SK-N-SH (cell line): ENCODE measurements at places on chromosomes 13 and 19. TPM values are rescaled to one million over a fixed set of nuclear protein-coding genes. Genes with fewer than 3 reads are reported as not detected.

- DNase-seq: no peak
These were observed 200.2 kb downstream of the KATNAL1 start for GRCh38 chr13:30107121-30107520.

DNA sequence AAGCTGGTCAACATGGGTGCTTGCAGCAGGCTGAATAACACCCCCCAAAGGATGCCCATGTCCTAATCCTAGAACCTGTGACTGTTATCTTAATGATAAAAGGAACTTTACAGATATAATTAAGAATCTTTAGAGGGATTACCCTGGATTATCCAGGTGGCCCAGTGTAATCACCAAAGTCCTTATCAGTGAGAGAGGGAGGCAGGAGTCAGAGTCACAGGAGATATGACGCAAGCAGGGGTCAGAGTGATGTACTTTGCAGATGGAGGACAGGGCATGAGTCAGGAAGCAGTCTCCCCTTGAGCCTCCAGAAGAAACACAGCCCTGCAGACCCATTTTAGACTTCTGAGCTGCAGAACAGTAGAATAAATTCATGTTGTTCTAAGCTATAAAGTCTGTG, 9.8 kb downstream of the ZNF606 start:
- no peak for DNase-seq

ICAM3 gene
- 12.6 and 15.6 TPM in 2 replicates for polyA plus RNA-seq

GRCh38 chr13:29081036-29081435, 260.9 kb downstream of the MTUS2 start:
- DNase-seq: no peak

DNA sequence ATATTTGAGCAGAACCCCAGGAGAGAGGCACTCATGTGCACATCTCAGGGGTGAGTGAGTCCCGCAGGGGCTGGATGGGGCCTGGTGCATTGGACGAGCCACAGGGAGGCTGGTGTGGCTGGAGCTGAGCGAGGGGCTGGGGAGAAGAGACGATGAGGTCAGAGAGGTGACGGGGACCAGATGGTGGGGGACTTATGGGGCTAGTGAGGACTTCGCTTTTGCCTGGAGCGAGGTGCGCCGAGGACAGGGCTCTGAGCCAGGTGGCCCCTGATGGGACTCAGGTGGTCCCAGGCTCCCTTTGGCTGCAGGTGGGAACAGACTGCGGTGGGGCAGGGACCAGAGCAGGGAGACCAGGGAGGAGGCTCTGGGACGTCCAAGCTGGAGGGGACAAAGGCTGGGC, 6.9 kb upstream of the FXYD3 start:
- no peak for DNase-seq

DNA sequence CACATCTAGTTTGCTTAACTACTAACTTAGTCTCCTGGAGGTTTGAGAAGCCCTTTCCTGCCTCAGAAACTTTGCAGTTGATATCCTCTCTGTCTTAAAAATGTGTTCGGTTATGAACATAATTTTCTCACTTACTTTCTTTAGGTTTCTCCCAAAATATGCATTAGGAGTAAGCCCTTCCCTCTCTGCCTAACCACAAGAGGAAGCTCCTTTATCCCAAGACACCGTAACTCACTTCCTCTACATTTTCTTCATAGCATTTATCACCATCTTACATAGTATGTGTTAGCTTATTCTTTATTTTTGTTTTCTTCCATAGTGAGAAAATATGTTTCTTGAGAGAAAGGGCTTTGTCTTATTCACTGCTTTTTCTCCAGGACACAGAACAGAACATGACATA, 952.5 kb upstream of the ATXN8OS start:
- DNase-seq: no peak

OXGR1 gene
- polyA plus RNA-seq: not detected in 2 replicates

- DNase-seq: no peak
These were observed 516.5 kb downstream of the SUCLA2 start for GRCh38 chr13:47484548-47484947.

DNA sequence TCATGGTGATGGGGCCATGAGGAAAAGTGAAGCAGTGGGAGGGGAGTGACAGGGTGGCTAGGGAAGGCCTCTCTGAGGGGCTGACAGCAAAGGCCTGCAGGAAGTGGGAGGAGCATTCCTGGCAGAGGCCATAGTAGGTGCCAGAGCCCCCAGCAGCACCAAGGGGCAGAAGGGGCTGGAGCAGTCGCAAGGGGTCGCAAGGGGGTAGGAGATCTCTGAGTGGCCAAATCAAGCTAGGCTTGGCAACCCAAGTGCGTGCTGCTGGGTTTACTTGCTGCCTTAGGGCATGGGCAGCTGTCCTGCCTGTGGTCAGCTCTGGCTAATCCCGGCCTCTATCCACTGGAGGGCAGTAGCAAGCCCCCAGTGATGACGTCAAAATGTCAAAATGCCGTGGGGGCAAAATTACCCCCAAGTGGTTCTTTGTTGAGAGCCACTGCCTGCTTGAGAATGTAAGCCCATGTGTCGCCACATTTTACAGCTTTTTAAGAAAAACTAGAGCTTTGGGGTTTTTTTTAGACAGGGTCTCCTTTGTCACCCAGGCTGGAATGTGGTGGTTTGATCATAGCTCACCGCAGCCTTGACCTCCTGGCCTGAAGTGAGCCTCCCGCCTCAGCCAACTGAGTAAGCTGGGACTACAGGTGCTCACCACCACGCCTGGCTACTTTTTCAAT, 11.8 kb downstream of the CCDC97 start:
- peak; percentile 90 for DNase-seq

GRCh38 chr19:32908641-32909190, 39.1 kb upstream of the SLC7A9 start:
- no peak for DNase-seq

GRCh38 chr19:29098863-29099481, 114.0 kb downstream of the UQCRFS1 start:
- no peak for DNase-seq

- no peak for DNase-seq
These were observed 204.6 kb upstream of the TSHZ3 start for GRCh38 chr19:31553846-31554215.

DNA sequence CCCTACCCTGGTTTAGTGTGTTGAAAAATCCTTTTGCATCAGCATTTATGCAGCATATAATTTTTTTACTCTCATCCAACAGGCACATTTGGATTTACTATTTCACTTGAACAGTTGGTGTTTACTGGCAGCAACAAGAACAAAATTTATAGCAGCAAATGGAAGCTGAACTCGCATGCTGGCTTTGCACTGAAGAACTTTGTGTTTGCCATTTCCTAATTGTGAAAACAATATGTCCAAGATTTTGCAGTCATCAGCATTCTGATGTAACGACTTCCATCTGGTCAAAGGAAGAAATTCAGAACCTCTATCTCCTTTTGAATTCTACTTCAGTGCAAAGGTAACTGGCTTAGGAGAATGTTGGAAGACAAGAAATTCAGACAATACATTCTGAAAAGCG, 131.0 kb downstream of the DLEU7 start:
- no peak for DNase-seq

DNA sequence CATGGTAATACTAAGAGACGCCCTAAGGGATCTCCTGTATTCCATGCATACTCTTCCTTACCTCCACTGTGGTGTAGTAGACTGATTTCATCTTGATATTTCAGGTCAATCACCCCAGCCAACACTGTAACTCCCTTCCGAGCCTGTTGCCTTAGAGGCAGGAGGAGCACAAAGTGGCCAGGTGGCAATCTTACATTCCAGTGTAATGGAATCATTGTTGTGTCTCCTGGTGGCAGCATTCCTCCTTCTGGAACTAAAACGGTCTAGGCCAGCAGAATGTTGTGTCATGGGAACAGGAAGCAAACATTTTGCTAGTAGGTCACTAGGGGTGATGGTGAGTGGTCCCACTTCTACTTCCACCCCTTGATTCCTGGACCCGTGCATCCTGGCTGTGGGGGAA, 405.7 kb upstream of the SLC10A2 start:
- no peak for DNase-seq

GRCh38 chr19:16018801-16019551, 57.3 kb upstream of the TPM4 start:
- peak; percentile 12 for DNase-seq

GRCh38 chr13:40613192-40613818, 53.1 kb downstream of the FOXO1 start:
- DNase-seq: no peak

- no peak for DNase-seq
These were observed 59.4 kb downstream of the ZAR1L start for GRCh38 chr13:32255724-32256109.

DNA sequence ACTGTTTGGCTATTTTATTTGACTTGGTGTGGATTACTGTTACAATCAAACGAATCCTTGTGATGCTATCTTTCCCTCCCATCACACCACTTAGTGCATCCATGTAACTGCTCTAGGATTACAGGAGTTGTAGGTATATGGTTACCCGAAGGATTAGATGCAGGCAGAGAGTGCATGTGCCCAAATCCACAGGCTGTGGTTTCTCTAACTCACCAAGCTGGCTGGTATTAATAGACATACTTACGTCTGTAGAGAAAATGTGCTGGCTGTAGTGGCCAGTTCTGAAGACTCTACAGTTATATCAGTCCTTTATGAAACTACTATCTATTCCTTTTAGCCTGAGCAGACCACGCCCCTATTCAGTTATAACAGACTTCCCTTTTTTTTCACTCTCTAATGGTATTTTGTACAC, 1.1 kb upstream of the HMGB1 start:
- DNase-seq: no peak

GRCh38 chr13:112953591-112954487, 15.2 kb upstream of the MCF2L start:
- DNase-seq: no peak

- no peak for DNase-seq
These were observed 86.4 kb downstream of the TSC22D1 start for GRCh38 chr13:44489751-44490150.

DNA sequence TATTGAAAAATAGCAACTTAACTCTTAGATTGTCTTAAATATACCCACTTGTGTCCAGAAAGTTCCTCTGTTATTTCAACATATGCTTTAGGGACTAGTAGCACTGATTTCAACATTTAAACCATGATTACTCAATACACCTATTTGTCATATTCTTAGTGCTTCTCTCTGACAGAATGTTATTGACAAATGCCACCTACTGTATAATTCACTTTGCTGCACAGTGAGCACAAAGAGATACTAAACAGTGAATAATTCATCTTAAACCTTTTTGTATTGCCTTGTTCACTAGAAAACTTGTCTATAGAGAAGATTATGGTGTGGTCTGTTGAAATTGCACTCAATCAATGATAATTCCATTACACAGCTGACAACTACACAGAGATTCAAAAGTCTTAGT, 692.6 kb downstream of the PCDH17 start:
- no peak for DNase-seq

GRCh38 chr19:7006135-7006704, 15.0 kb downstream of the MBD3L2B start:
- DNase-seq: no peak

- DNase-seq: peak; percentile 45
These were observed 85.9 kb downstream of the MBNL2 start for GRCh38 chr13:97307882-97308624.

DNA sequence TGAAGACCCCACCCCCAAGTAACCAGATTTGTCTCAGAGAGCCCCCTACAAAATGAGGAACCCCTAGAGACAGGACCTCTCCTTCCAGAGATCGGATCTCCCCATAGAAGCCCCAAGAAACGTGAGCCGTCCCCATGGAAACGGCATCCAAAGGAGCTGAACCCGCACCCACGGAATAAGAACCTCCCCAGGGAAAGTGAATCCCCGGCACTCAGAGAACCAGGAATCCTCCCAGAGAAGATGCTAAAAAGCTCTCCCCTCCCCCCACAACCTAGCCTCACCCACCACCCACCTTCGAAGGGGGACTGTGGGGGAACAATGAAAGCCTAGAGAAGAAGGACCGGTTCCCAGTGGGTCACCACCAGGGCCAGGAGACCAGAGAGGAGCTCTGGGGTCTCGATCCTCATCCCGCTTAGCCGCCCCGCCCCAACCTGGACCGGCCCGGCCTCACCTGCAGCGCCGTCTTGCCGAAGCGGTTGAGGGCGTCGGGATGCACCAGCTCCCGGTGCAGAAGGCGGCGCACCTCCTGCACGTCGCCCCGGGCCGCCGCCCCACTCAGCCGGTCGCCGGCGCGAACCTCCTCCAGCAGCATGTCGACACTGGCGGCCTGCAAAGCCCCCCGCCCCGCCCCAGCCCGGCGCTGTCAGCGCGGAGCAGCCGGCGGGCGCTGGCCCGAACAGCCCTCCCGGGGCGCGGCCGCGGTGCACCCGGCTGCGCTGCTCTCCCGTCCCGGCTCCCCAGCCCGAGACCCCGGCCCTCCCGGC, 535 bp downstream of the CDKN2D start:
- DNase-seq: no peak

GPC5 gene
- polyA plus RNA-seq: 0.03 and 0.26 TPM in 2 replicates

DNA sequence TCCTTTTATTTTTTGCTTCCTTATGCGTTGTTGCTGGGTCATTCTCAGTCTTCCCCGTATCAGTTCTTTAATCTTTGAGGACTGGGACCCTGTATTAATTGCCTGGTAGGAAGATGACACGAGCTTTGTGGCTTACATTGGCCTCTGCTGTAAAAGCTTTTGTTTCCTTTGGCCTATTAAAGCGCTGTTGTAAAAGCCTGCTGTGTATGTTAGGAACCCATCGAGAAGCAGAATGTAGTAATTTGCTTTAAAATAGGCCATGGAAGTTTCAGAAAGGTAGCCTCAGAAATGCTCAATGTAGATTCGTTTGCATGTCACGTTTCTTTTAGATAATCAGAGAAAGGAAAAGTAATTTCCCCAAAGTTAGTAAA, 257.5 kb upstream of the STARD13 start:
- DNase-seq: no peak

ZNF607 gene
- 2.0 and 2.6 TPM in 2 replicates for polyA plus RNA-seq

DNA sequence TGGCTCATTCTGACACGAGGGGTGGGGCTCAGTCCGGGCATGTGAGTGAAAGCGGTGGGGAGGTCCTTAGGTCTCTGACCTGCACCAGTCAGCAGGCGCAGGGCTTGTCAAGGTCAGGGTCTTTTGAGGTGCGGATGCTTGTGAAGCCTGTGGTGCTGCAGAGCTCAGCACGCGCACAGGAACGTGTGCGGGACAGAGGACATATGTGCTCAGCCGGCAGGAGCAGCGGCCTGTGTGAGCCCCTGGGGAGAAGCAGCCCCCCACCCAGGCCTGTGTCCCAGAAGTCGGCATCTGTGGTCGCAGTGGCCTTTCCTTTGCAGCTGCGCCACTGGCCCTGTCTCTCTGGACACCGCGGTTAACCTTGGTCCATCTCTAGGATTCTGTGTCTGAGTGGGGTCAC, 30.9 kb downstream of the ATP4B start:
- no peak for DNase-seq

- no peak for DNase-seq
These were observed 1.5 kb downstream of the ZNF101 start for GRCh38 chr19:19670070-19670551.

DNA sequence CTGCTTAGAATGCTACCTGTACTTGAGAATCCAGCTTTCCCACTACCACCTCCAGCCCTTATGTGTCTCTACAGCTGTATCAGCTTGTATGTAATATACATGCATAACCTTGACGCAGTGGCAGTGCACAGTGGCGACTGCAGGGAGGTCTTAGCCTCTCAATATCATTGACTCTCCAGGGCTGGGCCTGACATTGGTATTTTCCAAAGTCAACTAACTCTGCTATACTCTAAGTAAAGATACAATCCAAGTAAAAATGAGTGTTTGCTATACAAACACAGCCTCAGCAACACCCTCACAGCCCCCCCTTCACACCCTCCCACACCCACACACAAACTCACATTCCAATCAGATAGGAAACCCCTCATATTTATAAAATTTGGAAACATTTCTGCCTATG, 6.7 kb upstream of the UBL3 start:
- no peak for DNase-seq
